Lower lobe of right lung (tissue), 2 donors: ENCODE measurements at places on chromosomes 7 and 10.

- DNase-seq: no peak
These were observed 3.6 kb upstream of the ITGB8 start for GRCh38 chr7:20327055-20327454.

DNA sequence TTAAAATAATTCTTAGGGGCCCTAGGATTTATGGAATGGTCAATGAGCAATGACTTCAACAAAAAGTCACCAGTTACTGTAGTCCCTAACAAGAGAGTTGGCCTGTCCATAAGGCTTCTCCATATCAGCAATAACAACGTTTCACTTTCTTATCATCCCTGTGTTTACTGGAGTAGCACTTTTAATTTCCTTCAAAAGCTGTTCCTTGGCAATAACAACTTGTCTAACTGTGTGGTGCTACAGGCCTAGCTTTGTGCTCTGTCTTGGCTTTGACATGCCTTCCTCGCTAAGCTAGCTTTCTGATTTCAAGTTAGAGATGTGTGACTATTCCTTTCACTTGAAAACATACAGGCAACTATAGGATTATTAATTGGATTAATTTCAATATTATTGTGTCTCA lies 81.1 kb downstream of the JMJD1C start:
- no peak for DNase-seq

GRCh38 chr10:1195828-1196227 lies 139.6 kb downstream of the WDR37 start:
- no peak for DNase-seq

- peak; percentile 50 for DNase-seq
These were observed 752 bp downstream of the KLF14 start for GRCh38 chr7:130732980-130733930.

GRCh38 chr10:97049670-97050069 lies 136.1 kb downstream of the SLIT1 start:
- DNase-seq: no peak

DNA sequence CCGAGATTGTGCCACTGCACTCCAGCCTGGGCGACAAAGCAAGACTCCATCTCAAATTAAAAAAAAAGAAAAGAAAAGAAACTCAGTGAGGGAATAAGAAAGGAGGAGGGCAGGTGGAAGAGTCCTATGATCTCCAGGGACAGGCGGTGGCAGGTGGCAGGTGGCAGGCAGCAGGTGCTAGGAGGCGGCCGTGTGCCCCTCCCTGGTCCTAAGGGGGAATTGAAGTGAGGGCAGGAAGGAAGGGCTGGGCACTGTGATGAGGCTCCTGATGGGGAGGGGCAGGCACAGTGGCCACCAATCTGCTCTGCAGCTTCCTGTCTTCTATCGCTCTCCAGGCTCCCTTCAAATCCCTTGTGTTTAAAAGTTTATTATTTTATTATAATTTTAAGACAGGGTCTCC lies 41.2 kb upstream of the UBE3C start:
- no peak for DNase-seq

DNA sequence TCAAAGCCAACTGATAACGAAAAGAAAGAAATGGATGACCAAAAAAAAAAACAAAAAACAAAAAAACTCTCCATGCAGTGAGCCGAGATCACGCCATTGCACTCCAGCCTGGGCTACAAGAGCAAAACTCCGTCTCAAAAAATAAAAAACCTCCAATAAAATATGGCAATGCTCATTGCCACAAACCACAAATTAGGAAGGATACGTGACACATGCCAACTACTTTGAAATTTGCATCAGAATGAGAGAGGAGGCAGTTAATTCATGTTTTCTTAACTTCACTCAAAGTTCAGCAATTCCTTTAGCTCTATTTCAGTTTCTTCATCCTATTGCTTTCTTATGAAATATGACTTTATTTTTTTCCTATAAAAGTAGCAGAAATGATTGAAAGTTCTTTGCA lies 398.1 kb upstream of the C7orf33 start:
- DNase-seq: no peak

DNA sequence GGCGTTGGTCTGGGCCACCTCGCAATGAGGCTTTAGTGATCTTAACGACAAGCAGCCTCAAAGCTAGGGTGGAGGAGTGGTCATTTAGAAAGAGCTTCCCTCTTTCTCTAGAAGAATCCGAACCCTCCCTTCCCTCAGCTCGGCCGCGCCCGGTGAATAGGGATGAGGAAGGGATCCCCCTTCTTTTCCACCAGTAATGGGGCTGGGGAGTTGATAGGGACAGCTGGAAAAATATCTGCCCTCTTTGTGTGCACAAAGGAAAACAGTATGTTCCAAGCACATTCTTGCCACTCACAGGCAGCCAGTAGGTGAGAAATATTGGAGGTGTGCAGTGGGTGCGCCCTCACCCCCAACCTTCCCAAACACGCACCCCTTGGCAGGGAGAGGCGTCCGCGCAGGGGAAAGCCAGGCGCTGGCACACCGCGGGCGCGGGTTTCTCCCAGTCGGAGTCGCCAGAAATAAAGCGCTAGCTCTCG lies 6.5 kb downstream of the DLX5 start:
- no peak for DNase-seq

DNA sequence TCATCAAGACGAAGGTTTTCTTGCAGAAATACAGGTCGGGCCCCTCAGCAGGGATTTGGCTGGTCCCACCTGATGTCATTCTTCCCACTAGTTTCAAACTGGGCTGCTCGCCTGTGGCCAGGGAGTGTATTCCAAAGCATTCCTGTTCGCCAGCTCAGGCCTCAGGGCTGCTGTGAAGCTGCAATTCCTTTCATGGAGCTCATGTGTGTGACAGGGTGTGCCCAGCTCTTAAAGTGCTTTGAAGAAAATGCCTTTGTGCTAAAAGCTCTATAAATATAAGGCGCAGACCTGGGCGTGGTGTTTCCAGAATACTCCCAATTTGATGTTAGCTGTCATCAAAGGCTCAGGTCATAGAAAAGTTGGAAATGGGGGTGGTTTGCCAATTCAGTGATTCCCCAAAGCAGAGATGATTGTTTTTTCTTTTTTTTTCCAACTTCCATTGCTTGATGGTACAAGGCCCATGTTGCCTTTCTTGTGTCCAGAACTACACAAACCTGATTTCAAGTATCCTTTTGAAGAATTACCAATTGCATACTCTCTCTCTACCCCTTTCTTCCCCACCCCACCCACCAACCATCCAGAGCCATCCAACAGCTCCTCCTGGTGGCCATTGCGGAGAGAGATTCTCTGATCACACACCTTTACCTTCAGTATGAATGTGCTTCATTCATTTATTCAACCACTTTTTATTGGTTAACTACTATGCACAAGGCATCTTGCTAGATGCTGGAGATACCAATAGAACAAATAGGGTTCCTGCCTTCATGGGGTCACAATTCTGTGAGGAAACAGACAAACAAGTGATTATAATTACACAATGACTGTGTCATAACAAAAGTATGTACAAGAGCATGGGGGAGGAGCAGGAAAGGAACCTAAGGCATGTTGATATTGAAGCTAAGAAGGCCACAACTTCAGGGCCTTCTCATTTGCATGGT lies 297.3 kb upstream of the LYZL1 start:
- peak; percentile 55 for DNase-seq

GRCh38 chr7:99560834-99561736 lies 2.6 kb downstream of the ZNF655 start:
- no peak for DNase-seq

GRCh38 chr7:117347962-117348672 lies 25.3 kb upstream of the WNT2 start:
- DNase-seq: no peak

DNA sequence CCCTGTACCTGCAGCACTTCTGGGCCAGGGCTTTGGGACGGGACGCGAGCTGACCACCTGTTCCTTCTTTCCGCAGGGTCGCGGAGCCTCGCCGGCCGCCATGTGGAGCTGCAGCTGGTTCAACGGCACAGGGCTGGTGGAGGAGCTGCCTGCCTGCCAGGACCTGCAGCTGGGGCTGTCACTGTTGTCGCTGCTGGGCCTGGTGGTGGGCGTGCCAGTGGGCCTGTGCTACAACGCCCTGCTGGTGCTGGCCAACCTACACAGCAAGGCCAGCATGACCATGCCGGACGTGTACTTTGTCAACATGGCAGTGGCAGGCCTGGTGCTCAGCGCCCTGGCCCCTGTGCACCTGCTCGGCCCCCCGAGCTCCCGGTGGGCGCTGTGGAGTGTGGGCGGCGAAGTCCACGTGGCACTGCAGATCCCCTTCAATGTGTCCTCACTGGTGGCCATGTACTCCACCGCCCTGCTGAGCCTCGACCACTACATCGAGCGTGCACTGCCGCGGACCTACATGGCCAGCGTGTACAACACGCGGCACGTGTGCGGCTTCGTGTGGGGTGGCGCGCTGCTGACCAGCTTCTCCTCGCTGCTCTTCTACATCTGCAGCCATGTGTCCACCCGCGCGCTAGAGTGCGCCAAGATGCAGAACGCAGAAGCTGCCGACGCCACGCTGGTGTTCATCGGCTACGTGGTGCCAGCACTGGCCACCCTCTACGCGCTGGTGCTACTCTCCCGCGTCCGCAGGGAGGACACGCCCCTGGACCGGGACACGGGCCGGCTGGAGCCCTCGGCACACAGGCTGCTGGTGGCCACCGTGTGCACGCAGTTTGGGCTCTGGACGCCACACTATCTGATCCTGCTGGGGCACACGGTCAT lies 13.3 kb downstream of the GPR146 start:
- no peak for DNase-seq

- no peak for DNase-seq
These were observed 166.9 kb upstream of the BMPER start for GRCh38 chr7:33738260-33738935.

- no peak for DNase-seq
These were observed 134.0 kb downstream of the TCF7L2 start for GRCh38 chr10:113084031-113084430.

DNA sequence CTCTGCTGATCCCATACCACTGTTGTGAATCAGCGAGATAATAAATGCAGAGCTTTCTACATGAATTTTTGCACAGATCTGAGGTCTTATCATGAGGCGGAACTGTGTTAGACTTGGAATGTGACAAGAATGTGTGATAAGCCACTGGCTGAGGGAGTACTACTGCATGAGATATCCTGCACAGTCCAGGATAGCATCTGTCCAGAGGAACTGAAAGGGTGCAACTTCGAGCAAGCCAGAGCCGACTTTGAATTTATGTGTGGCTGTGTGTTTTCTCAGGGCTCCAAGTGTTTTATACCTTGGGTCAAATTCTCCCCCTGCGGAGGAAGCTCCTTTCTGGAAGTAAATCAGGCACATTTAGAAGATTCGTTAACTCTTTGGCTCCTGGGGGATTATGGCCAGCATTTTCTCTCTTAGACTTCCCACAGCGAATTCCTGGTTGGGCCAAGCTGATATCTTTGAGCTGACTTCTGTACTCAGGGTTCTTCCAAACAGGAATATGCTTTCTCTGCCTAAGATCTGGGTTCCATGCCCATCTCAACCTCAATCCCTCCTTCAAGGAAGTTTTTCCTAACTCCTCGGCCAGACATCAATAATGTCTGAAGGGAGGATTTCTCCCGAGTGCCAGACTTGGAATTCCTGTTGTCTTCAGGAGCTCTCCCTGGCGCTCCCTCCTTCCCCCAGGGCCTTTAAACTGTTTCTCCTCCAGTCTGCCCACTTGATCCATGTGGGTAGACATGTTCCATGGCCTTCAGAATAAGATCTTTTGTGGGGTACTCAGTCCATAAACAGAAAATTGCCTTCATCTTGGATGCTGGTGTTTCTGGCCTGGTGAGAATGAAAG lies 2.5 kb upstream of the MEST start:
- no peak for DNase-seq

DNA sequence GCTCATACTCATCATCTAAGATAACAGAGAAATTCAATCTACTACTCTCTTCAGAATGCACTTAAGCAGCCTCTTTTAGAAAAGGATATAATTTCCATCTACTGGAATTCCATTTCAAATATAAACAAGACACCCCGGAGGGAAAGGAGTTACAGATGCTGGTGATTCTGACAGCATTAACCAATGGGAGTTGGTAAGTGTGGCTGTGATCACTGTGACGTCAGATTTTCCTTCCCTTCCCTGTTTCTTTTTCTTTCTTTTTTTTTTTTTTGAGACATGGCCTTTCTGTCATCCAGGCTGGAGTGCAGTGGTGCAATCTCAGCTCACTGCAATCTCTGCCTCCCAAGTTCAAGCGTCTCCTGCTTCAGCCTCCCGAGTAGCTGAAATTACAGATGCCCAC lies 106.6 kb downstream of the ACTR3B start:
- no peak for DNase-seq

GRCh38 chr10:88209837-88210561 lies 346.6 kb downstream of the PTEN start:
- DNase-seq: no peak

- no peak for DNase-seq
These were observed 52.9 kb downstream of the RELN start for GRCh38 chr7:103936558-103936957.

- DNase-seq: no peak
These were observed 326.0 kb upstream of the MTPN start for GRCh38 chr7:136303162-136303561.

GRCh38 chr10:101224910-101225823 lies 4.1 kb downstream of the LBX1 start:
- DNase-seq: no peak

DNA sequence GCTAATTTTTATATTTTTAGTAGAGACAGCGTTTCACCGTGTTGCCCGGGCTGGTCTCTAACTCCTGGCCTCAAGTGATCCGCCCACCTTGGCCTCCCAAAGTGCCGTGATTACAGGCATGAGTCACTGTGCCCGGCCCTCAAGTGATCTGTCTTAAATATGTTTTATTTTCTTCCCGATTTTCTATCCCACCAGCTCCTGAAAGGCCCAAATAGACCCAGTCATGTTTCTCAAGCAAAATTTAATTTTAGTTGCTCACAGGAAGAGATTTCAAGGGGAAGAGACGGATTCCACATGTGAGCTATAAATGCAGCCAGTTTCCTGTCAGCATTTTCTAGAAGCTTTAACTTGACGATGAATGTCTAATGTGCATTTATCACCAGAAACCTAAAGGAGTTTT lies 12.0 kb downstream of the DENND10 start:
- no peak for DNase-seq

GRCh38 chr7:111987115-111987826 lies 218.9 kb downstream of the DOCK4 start:
- no peak for DNase-seq

- DNase-seq: no peak
These were observed 588.8 kb downstream of the INHBA start for GRCh38 chr7:41114131-41114530.

DNA sequence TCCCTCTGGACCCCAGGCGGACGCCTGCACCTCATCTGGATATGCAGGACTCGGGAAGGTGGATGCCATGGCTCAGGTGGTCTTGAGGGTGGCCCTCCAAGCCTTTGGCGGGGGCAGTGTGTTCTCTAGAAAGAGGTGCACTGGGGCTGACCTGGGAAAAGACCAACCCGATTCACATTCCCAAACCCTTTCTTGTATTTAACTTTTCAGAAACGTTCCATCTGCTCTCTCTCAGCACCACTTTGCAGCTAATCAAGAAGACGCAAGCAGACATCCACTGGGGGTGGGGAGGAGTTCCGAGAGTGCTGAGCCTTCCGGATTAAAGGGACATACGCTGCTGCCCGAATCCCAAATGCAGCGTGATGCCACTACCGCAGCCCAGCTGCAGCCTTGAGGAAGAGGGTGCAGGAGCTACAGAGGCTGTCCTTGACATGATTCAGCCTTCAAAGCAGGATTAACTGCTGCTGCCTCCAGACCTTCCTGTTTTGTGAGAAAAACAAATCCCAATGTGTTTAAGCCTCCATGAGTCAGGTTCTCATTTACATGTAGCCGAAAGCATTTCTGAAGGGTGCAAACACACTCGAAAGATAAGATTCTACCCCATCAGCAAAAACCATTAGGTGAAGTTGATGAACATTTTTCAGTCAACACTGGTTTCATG lies 39.9 kb downstream of the RBM17 start:
- no peak for DNase-seq
